Stimulated activated CD8-positive, alpha-beta memory T cell treated with anti-CD3 and anti-CD28 coated beads, Interleukin-4, amount 100 ng/mL, for 4 hours (primary cell): ENCODE measurements at places on chromosomes 6 and 20.
A peak's percentile ranks its signal among the peaks of the same experiment; 100 is the strongest.

GRCh38 chr6:91358986-91359385 lies 772.1 kb upstream of the MAP3K7 start:
- DNase-seq: no peak

- DNase-seq: no peak
These were observed 39.6 kb upstream of the MLN start for GRCh38 chr6:33843131-33844121.

DNA sequence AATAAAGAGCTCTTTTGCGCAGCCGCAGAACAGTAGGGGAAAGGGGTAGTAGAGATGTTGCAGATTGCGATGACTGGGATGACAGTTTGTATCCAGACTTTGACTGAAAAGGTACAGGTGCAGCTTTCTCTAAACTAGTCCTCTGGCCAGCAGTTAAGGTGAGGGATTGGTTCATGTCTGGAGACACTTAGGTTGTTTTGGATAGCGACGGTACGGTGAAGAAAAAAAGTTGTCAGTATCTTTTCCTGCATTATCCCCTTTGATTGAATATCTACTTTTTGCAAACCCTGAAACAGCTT lies 537 bp downstream of the PRR3 start:
- peak; percentile 48 for DNase-seq

GRCh38 chr6:81614292-81614691 lies 138.2 kb downstream of the TENT5A start:
- no peak for DNase-seq

- no peak for DNase-seq
These were observed 2.9 kb downstream of the SDC4 start for GRCh38 chr20:45345104-45345936.

DNA sequence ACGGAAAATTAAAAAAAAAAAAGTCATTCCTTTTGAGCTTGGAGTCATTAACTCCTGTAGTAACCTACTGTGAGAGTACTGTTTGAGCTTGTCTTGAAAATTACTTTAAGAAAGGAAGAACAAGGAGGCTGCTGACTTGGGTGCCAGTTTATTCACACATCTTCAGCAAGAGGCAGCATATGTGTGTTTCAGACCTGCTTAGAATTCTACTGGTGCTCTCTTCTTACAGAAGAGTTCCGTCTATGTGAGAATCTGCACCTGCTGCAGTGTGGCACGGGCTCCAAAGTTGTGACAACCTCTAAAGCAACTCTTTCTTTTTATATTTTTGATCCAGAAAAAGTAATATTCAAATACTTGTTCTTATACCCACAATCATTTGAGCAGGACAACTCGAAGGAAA lies 117.4 kb upstream of the SOX4 start:
- DNase-seq: no peak

DNA sequence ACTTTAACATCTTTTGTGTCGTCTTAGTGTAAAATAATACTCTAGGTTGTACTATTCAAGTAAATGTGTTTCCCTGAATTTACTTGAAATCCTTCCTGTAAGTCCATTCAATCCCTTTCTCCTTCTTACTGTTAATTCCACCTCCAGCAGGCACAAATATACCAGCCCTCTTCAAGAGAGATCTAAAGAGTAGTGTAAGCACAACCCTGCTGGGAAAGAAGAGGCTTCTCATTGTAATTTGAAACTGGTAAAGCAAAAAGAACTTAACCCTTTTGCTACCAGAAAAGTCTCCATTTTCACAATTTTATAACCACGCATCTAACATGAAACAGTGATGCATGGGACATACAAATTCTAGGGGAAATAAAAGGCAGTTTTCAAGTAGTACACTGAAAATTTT lies at the start of gene BMP5:
Gene BMP5, minus strand, starts transcription at position 191 of the 400 bp plus-strand sequence. CDS start 725 bp downstream, outside the sequence.
- no peak for DNase-seq

- DNase-seq: no peak
These were observed 158.0 kb downstream of the UTRN start for GRCh38 chr6:144443157-144443556.

- DNase-seq: no peak
These were observed 93.6 kb upstream of the FAM184A start for GRCh38 chr6:119171864-119172588.

DNA sequence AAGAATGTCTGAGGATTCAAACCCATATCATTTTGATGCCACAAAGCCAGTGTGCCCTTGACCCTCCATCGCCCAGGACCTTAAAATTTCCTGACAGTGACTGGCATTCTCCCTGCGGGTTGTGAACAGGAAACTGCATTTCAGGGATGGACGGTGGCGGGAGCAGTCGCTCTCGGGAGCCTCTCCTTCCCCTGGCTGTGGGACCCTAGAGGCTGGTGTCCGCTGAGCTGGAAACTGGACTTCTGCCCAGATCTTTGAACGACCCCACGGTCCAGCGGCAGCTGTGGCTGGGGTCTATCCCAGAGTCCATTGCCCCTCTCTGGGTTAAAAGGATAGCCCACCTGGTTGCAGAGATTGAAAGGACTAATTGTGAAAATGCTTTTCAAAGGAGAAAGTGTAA lies 1.4 kb upstream of the SEC63 start:
- no peak for DNase-seq

GRCh38 chr6:132143258-132143657 lies 192.1 kb upstream of the CCN2 start:
- no peak for DNase-seq

- DNase-seq: no peak
These were observed 123.0 kb downstream of the DOK5 start for GRCh38 chr20:54598352-54598751.

DNA sequence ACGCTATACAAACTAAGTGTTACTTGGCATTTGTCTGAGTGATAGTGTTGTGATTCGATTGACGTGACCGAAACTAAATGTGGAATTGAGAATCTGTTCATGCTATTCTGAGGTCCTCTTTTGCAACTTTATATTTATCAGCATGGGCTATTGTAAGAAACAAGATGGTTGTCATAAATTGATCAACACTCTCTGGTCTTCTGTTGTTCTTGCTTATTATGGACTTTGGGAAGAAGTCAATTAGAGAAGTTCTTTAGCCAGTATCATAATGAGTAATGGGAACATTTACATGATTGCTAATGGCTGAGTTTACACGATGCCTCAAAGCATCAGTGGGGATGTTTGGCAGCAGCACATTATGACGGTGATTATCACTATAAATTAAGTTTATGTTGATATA lies 195.0 kb downstream of the CD83 start:
- no peak for DNase-seq

- peak; percentile 20 for DNase-seq
These were observed 47.2 kb downstream of the FOXF2 start for GRCh38 chr6:1436334-1437306.

- DNase-seq: no peak
These were observed 164.9 kb downstream of the SCML4 start for GRCh38 chr6:107658920-107659865.

DNA sequence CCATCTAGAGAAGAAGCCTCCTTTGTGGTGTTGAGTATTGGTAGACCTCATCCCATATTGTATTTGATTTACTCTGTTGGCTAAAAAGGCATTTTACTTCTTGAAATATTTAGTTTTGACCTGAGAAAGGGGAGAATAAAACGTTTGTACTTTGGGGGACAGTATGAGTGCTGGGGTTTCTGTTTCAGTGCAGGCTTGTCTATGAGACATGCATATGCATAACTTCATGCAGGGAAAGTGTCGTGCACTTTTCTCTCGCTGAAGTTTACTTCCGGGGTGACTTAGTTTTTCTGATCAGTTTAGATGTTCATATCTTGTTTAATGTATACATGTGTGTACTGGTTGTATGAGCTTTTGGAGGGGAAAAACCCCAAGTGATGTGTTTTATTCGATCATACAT lies 59.5 kb downstream of the UTRN start:
- no peak for DNase-seq

GRCh38 chr20:41034239-41034638 lies 5.6 kb downstream of the TOP1 start:
- no peak for DNase-seq

GRCh38 chr6:40344566-40345167 lies 242.5 kb downstream of the LRFN2 start:
- no peak for DNase-seq

DNA sequence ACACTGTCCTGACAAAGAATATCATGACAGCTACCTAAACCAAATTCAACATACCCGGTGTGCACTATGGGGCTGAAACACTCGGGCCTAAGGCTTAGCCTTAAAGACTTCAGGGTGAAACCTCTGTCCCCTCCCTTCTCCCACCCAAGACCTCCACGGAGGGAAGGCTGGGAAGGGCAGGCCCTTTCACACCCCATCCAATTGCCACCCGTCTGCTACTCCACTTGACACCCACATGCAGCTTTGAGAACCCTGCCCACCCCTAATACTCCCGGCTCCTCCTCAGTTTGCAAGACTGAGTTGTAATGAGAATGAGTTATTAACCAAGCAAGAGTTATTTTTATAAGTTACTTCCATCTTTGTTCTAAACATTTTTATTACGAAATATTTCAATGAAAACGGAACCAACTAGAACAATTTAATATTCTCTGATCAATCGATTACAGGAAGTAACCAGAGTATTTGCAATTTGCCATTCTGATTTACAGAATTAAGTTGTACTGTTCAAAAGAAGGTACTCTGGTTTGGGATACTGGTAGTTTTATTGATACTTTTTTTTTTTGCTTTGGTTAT lies 3.7 kb downstream of the TAF4 start:
- no peak for DNase-seq

DNA sequence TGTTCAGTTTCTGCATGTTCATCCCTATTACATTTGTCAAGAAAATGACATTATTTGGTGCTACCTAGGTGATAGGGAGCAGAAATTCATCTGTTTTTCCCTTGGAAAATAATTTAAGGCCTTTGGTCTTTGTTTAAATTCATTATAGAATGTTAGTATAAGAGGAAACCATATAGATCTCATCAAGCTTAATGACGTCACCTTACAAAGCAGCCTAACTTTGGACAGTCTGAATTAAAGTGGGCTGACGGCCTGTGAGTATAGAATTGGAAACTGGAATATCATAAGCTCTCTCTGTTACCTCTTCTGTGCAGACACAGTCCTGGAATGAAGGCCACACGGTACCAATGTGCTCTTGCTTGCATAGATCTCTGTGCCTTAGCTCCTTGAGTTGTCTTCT lies 108.1 kb downstream of the TBC1D7 start:
- DNase-seq: no peak

GRCh38 chr20:47705497-47705856 lies 79.8 kb downstream of the SULF2 start:
- DNase-seq: no peak
